Activated B cell treated with CpG ODN at 0.5 μM for 24 hours (primary cell): ENCODE measurements at places on chromosomes 7 and 10.

DNA sequence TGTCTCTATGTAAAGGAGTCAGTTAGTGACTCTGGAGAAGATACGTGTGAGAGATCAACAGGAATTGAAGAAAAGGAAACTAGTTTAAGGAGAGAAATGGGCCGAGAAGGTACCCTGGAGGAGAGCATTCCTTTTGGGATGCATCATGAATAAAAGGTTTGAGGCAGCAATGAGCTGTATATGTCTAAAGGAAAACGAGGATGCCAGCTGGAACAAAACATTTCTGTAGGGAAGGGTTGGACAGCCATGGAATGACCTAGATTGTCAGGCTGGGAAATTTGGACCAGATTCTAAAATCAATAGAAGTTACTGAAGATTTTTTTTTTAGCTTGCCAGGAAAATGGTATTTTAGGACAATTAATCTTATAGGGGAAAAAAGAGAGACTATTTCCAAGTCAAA lies 17.2 kb upstream of the MPP7 start:
- DNase-seq, result no peak

- no peak for DNase-seq
These were observed 19.6 kb downstream of the SGMS1 start for GRCh38 chr10:50604049-50604640.

GRCh38 chr10:110352930-110353243 lies 48.2 kb upstream of the SMNDC1 start:
- no peak for DNase-seq

DNA sequence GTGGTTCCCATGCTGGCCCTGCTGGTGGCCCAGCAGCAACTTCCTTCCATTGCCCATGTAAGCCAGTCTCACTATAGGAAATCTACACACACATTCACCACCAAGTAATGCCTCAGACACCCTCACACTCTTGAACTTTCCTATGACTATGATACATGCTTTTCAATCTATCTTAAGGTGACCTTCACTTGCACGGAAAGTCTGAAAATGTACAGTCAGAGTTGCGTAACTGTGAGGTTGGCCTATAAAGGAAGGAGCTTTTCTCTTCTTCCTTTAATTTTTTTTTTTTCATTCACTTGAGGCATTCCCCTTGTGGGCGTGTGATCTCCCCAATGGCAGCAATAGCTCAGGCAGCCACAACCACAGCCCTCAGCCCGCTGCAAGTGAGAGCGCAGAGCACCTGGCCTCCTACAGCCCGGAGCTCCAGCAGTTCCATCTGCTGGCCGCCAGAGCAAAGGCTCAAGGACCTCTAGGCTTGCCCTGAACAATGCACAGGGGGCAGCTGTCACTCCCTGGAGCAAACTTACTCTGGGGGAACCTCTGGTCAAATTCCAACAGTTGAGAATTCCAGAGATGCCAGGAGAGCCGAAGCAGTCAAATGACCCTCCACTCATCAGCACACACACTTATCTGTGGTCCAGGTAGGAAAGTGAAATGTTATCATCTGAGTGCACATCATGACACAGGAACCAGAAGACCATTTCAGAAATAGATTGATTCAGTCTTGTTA lies 123.1 kb upstream of the ADO start:
- DNase-seq, result peak; percentile 58

DNA sequence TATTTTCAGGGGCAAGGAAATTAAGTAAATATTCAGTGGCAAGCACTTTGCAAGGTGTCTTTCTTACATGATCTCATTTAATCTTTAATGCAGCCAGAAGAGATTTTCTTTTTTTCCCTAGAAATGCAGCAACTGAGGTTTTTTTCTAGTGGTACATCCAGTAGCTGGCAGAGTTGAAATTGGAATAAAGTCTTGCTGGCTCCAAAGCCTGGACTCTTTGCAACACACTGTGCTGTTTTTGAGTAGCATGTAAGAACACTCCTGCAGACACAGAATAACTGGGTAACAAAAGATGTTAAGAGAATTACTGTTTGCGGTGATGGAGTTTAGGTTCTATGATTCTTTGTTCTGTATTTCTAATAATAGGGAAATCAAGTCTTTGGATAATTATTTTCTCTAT lies 123.6 kb downstream of the PON1 start:
- DNase-seq, result no peak

DNA sequence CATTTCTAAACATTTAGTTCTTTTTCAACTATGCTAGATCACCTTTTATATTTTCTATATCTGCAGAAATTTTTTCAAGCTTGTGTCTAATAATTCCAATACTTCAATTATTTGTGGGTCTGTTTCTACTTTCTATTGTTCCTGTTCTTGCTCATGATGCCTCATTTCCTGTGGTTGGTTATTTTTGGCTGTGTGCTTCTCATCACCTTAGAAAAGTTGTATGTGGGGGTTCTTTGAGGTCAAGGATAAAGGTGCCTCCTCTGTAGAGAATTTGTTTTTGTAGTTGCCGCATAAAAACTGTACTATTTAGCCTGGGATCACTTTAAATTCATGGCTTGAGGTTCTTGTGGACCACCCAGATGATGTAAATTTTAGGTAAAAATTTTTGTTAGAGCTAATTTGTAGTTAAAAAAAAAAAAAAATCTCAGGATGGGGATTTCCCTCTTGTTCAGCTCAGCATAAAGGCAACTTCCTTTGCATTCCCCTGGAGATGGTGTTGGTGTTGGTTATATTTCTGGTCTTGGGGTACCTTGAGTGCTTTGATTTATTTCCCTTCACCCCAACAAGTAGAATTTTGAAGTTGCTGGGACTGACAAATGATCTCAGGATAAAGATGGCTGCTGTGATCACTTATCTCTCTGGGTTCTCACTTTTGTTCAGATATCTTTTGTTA lies 27.0 kb upstream of the JAZF1 start:
- no peak for DNase-seq

DNA sequence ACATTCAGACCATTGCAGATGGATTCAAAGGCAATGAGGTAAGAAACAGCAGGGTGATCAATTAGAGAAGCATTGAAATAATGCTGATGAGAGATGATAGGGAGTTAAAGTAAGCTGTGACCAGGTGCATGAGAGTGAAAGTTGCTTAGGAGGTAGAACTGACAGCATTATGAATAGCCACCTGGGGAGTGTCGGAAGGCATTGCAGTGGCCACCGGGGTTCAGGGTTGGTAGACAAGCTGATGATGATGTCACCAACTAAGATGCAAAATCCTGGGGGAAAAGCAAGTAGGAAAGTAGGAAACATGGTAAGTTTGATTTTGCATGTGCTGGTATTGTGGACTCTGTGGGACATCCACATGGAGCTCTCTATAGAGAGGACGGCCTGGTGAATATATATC lies 211.9 kb upstream of the ETV1 start:
- DNase-seq, result no peak

DNA sequence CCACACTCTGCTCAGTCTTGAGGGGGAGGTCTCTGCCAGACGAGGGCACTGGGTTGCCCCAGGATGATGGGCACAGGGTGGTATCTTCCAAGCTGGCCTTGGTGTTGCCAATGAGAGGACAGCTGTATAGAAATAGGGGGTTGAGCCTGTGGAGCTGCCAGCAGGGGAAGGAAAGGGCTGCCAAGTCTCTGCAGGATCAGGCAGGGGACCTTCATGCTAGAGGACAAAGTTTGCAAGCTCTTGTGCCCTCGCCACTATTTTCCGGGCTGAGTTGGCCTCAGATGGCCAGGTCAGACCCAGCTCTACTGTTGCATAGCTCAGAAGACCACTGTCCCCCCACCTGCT lies 68.7 kb downstream of the ARHGAP22 start:
- no peak for DNase-seq

- no peak for DNase-seq
These were observed 36.0 kb upstream of the ARHGAP21 start for GRCh38 chr10:24759672-24760071.

- no peak for DNase-seq
These were observed 65.2 kb downstream of the PFKFB3 start for GRCh38 chr10:6267941-6268340.

DNA sequence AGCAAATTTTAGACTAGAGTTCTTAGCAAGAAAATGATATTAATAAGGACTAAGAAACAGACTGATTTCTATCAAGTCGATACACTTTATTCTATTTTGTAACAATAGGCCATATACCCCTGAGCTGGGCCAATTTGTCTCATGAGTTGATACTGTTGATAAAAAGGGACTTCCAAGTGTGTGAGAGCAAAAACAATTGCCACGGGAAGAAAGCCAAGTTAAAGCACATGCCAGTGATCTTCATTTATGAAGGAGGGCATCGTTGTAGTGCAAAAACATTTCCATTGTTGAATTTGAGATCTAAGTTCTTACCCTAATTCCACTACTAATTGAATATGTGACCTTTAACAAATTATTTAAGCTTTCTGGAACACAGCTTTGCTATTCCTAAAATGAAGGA lies 119.9 kb downstream of the CNOT4 start:
- DNase-seq, result no peak

DNA sequence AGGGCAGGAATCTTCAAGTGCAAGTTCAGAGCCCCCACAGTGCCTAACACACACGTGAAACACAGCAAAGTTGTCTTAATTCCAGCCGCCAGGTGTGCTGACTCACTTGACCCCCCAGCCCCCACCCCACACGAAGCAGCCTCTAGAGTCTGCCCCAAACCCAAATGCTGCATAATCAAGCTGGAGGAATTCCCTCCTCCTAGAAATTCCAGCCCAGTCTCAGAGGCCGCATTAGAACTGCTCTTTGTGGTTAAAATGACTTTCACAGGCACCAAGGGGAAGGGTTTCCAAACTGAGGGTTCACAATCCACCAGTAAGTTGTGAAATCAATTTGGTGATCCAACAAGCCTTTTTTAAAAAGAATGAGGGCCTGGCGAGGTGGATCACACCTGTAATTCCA lies 67.0 kb upstream of the PLXNA4 start:
- DNase-seq, result no peak

DNA sequence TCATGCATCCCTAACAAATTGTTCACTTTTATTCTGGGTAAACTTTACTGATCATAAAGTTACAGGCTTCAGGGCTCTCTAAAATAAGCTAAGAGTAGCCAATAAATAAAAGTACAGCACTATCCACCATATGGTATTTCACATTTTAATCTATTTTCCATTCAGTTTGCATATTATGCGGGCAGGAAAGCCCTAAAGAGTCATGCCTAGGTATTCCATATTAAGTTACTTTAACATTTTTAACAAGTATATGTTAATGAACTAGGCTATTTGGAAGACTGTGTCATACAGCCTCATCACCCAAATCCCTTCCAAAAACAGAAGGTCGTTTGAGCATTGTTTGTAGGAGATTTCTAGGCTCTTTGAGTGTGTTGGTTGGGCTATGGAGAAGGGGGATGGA lies 106.3 kb downstream of the CPED1 start:
- DNase-seq, result no peak

DNA sequence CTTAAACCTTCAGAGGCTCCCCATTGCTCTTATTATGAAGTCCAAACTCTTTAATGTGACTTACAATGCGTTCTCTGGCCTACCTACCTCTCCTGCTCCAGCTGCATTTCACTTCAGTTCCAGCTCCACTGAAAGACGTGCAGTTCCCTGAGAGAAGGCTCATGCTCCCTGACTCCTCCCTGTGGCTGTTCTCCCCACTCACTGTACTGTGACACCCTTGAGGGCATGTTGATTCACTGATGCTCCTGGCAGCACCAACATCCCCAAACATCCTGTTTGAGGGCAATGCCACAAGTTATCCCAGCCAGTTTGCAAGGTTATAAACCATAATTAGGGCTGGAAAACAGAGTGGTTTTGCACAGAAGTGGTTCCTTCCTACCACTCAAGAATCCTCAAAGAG lies 111.2 kb downstream of the LSM5 start:
- no peak for DNase-seq

- DNase-seq, result no peak
These were observed 36.1 kb upstream of the CHST15 start for GRCh38 chr10:124129471-124129870.

GRCh38 chr10:125082881-125083575 lies 77.3 kb downstream of the CTBP2 start:
- no peak for DNase-seq

GRCh38 chr7:129789000-129789399 lies 163.8 kb downstream of the UBE2H start:
- DNase-seq, result no peak

DNA sequence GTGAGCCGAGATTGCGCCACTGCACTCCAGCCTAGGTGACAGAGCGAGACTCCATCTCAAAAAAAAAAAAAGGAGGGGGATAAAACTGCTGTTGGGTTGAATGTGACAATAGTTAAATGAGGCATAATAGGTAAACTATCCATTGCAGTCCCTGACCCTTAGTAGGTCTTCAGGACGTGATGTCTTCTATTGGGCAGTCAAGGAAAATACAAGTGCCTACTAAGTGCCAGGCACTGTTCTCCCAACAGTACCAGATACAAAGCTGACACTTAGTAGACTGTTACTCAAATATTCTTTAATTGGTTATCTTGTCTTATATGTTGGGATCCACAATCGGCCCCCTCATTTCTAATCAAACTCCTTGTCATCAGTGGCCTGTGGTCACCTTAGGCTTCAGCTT lies 27.1 kb upstream of the ACSL5 start:
- DNase-seq, result no peak

GRCh38 chr7:114478384-114478783 lies 63.8 kb downstream of the FOXP2 start:
- no peak for DNase-seq

- DNase-seq, result no peak
These were observed 77.5 kb downstream of the ARID5B start for GRCh38 chr10:61978965-61979364.

GRCh38 chr10:71064413-71065118 lies 147.8 kb upstream of the UNC5B start:
- no peak for DNase-seq

GRCh38 chr7:157001920-157002818 lies 8.3 kb downstream of the MNX1 start:
- no peak for DNase-seq

DNA sequence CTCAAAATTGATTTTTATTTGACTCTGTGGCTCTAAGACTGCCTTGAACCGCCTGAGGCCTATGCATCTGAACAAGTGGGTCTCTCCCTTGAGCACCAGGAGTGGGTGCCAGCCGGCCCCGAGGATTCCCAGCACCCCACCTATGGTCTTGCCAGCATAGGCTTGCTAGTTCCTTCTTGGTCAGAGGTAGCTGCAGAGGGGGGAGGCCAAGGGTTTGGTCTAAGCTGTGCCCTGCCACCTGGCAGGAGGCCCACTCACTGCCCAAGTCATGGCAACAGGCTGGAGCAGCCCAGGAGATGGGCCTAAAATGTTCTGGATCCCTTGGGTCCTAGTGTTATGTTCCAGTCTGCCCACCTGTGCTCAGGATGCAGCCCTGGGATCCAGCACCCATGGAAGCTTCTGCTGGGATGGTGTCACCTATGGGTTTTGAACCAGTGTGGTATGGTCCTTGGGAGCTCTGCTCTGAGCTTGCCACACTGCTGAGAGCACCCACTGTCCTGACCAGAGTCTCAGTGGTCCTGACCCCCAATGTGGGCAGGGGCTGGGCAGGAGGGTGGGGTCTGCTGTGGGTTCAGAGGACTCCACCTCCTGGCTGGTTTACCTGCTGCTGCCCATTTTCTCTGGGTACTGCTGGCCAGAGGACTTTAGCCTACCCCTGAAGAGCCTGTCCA lies 12.6 kb downstream of the YKT6 start:
- peak; percentile 14 for DNase-seq
